Fibroblast of skin of left quadriceps (primary cell): ENCODE measurements at places on chromosomes 5 and 9.

- DNase-seq = no peak
Measured at GRCh38 chr5:57398413-57399093, 84.1 kb downstream of the ACTBL2 start.

- no peak for DNase-seq
Measured at GRCh38 chr9:133640580-133641395, 4.6 kb downstream of the DBH start.

- DNase-seq = no peak
Measured at GRCh38 chr9:92325991-92326500, 293 bp downstream of the CENPP start.

DNA sequence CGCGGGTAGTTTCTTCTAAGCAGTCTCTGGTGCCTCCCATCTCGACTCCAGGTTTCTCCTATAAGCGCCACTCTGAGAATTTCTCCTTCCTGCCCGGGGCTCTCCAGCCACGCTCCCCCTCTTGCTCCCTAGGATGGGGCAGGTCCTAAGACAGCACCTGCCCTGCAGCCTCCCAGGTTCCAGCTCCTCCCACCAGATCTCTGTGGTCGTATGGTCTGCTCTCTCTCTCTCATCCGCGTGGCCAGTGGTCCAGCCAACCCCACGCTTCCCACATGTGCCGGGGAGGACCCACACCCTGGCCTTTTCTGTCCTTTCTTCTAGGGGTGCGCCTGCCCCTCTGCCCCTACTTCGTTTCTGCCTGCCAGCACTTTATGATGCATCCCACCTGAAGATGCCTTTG is 40.5 kb downstream of the MVB12B start:
- no peak for DNase-seq

DNA sequence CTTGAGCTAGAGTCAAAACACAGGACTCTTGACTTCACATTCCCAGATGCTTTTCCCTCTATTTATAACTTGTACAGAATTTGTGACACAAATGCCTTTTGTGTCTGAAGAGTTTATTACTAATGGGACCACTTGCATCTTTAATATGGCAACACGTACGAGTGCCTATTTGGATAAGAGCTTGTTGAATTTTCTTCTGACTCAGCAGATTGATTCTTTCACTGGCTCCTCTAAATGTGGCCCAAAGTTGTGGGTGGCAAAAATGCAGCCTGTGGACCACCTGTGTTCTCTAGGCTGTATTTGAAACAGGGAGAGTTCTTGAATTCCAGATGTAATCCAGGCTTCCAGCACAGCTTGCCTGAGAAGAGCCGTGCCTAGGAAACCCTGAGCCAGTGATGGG is 34.1 kb upstream of the ERCC6L2 start:
- no peak for DNase-seq
